ENCODE measurements at places on chromosomes 7 and 10.

DNA sequence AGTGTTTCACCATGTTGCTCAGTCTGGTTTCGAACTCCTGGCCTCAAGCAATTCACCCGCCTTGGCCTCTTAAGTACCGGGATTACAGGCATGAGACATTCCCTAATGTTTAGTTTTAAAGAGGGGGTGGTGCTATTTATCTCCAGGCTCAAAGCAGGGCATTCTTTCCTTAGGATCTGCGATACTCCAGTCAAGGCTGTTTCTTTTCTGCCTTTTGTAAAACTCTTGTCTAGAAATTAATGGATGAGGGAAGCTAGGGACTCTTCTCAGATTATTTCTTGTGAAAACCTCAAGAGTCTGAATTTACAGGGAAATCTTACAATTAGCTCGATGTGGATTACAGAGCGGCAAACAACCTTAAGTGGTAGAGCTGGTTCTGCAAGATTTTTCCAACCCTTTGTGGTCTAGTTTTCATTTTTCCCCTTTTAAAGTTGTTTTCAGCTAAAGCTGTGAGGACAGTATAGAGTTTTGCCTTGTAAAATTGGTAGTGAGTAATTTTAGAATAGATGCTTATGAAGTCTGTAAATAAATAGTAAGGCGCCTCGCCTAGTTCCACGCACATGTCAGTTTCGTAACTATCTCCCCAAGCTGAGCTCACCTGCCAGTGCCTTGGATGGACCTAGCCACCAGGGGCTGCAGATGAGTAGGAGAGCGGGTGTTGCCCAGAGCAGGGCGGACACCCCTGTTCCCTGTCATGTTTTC lies 53.1 kb downstream of the CUX1 start:
- DNase-seq = no peak

GRCh38 chr10:13105184-13105583 lies 5.2 kb downstream of the OPTN start:
- DNase-seq = no peak

GRCh38 chr7:6175645-6176044 lies 96.8 kb downstream of the CYTH3 start:
- no peak for DNase-seq

- no peak for DNase-seq
Observed at GRCh38 chr7:22477262-22477661, 22.7 kb downstream of the STEAP1B start.

- DNase-seq = no peak
Observed at GRCh38 chr7:80843018-80843677, 75.7 kb downstream of the SEMA3C start.

- no peak for DNase-seq
Observed at GRCh38 chr10:52106011-52106410, 208.1 kb upstream of the DKK1 start.

- no peak for DNase-seq
Observed at GRCh38 chr10:103125323-103126267, 67.5 kb downstream of the NT5C2 start.

- DNase-seq = no peak
Observed at GRCh38 chr10:65294329-65294728, 1631.5 kb upstream of the LRRTM3 start.

DNA sequence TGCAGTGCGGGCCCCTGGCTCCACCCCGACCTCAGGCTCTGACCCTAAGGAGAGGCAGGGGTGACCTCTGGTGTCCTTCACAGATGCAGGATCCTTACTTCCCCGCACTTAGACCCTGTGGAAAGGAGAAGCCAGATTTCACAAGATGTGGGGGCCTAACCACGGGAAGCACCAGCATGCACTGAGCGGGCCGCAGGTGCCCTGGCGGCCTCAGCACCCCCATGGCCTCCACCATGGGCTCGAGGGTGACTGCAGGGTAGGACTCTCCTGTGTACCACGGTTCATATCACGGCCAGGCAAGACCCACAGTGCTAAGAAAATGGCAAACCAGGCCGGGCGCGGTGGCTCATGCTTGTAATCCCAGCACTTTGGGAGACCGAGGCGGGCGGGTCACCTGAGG lies 410.0 kb upstream of the FOXK1 start:
- no peak for DNase-seq

DNA sequence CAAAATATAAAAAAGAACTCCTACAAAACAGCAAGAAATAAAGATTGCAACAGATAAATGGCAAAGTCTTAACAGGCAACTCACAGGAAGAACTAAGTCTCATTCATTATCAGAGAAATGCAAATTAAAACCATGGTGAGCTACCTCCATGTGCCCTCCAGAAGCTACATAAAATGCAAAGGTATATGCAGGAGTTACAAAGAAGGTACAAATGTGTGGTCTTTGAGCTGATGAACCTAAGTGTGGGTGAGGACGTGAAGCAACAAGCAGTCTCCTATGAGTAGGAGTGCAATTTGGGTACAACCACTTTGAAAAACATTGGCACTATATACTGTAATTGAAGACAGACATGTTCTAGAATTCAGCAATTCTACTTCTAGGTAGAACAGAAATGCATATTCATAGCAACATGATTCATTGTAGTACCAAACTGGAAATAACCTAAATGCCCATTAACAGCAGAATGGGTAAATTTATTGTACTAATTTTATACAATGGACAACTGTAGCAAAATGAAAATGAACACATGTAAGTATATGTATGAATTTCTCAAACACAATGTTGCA lies 61.6 kb upstream of the KCNMA1 start:
- DNase-seq = no peak

GRCh38 chr10:10208196-10208595 lies 809.5 kb upstream of the CELF2 start:
- no peak for DNase-seq

DNA sequence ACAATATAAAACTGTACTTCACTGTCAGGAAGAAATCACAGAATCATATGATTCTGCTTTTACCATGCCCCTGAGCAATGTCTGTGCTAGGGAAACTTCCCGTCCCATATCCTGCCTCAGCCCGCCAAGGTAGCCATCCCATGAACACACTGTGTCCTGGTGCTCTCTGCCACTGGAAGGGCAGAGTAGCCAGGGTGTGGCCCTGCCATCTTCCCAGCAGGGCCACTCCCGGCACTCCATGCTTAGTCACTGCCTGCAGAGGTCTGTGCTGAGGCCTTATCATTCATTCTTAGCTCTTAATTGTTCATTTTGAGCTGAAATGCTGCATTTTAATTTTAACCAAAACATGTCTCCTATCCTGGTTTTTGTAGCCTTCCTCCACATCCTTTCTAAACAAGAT lies 31.8 kb downstream of the AP3M1 start:
- no peak for DNase-seq

- DNase-seq = no peak
Observed at GRCh38 chr10:78405231-78405630, 371.6 kb downstream of the RPS24 start.

DNA sequence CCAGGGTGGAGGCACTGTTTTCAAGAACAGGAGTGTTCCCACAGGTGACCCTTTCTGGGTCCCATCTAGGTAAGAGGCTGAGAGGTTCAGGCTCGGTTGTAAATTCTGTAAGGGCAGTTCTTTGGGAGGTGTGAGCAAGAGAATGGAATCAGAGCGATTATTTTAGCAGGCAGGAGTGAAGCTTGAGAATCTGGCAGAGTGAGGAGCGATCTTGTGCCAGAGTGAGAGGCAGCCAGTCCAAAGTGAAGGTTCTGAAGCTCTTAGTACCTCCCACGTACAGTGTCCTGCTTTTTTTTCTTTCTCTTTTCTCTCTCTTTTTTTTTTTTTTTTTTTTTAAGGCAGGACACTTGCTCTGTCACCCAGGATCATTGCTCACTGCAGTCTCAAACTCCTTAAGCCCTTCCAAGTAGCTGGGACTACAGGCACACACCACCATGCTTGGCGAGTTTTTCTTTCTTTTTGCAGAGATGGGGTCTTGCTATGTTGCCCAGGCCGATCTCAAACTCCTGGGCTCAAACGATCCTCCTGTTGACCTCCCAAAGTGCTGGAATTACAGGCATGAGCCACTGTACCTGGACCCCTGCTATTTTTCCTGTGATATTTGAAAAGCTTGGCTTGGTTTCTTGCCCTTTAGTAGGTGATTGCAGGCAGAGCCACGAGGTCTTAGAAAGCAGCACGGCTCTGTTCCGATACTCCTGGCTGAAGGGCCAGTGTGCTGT lies 10.9 kb downstream of the POR start:
- no peak for DNase-seq

- DNase-seq = no peak
Observed at GRCh38 chr7:1404898-1405548, 54.2 kb downstream of the MICALL2 start.

DNA sequence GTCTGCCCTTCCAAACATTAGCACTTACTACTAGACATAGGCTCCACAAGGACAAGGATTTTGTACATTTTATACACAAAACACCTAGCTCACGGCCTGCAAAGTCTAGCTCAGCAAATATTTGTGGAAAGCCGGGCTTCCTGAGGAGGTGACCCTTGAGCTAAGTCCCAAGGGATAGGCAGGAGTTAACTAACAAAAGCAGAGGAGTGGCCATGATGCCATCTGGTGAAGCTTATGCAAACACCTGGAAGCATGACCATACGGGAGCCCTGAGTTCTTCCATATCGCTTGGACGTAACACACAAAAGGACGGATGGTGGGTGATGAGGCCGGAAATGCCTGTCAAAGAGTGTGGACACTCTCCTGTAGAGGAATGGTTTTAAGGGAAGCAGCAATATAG lies 25.9 kb upstream of the YAE1 start:
- no peak for DNase-seq

DNA sequence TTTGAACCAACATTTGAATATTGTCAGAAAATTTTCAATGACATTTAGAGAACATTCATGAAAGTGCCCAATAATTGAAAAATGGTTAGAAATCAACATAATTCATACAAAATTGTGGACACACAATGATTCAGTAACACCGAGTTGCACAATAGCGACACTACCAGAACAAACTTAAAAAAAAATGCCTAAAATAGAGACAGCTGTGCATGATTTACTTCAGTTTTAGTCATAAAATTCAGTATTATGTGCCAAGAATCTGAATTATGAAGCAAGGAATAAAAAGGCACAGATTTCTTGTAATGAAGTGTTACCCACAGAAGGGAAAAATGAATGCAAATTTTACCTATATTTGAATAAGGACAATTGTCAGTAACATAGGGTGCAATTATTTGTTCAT lies 396.0 kb downstream of the SEMA3D start:
- no peak for DNase-seq

DNA sequence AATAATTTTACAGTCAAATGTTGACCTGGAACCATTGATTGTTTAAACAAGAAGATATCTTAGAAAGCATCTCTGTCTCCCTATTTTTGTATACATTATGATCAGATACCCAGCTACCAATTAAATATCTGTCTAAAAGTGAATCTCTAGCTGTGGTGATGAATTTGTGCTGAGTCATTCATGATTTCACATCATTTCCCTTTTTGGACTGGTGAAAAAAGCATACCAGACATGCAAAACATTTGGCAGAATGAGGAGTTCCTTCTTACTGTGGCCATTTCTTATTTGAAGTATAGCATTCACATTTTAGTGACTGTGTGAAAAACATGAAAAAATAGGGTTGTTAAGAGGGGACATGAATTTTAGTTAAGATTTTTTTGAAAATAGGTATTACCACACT lies 98.0 kb upstream of the GATA3 start:
- peak; percentile 45 for DNase-seq

GRCh38 chr10:13847201-13847631 lies 260.5 kb downstream of the PRPF18 start:
- no peak for DNase-seq

DNA sequence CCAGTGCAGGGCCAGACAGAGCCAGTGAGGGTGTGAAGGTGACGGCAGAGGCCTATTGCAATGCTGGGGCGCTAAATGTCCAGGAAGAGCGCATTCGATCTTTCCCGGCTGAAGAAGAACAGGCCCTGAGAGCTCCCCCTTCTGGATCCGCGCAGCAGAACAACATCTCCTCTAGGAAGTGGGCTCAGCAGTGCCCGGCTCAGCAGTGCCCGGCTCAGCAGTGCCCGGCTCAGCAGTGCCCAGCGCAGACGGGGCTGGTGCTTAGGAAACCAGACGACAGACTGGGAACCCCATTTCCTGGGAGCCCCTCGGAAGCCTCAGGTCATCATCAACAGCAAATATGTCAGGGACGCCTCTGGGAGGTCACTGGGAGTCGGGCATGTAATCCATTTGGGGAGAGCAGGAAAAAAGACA lies 4.7 kb upstream of the NOS3 start:
- DNase-seq = no peak

- DNase-seq = no peak
Observed at GRCh38 chr10:30057894-30058556, 1.4 kb downstream of the JCAD start.

DNA sequence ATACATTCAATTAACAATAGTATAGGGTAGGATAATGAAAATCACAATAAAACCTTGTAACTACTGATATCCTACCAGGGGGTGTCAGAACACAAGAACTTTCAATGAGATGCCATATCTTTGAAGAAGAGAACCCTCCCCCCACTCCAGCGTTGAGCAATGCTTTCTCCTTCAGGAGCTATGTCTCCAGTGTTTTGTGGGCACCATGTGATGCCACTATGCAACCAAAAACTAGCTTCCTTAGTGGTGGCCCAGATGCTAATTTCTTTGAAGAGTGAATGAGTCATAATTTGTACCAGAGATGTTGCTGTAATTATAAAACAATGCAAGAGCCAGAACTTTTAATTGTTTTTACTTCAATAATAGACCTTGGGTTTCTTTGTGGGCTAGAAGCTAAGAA lies 76.0 kb upstream of the ADO start:
- DNase-seq = no peak

DNA sequence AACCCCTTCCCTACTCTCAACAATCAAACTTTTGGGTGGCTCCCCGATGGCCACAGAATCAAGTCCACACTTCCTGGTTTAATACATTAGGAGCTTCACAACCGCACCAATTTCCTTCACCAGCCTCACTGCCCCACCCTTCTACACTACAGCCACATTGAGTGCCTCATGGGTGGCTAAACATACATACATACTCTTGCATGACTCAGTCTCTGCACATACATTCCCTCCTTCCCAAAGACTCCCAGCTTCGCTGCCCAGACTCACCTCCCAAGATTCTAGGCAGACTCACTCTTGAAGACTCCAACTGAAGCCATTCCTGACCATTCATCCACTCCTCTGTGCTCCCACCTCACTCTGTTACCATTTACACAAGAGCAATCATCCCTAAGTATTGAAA lies 15.9 kb downstream of the VPS41 start:
- DNase-seq = no peak

DNA sequence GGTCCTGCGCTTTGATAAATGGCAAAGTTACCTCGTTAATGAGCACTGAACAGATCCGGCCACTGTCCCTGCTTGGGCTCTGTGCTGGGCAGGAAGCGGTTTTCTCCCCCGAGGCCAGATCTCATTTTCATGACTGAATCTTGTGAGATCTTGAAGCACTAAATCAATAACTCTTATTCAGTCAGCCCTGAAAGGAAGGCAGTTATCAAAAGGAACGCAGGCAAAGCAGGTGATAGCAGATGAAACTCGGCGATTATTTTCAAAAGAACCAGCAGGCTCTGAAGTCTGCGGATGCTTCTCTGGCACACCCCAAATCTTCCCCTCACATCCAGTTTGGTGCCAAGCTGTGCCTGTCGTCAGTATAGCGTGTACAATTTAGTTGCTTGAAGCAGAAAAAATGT lies 228.7 kb downstream of the BAMBI start:
- DNase-seq = no peak
